Nucleus accumbens (tissue), 56 donors: ENCODE measurements at places on chromosomes 11 and 22.

DNA sequence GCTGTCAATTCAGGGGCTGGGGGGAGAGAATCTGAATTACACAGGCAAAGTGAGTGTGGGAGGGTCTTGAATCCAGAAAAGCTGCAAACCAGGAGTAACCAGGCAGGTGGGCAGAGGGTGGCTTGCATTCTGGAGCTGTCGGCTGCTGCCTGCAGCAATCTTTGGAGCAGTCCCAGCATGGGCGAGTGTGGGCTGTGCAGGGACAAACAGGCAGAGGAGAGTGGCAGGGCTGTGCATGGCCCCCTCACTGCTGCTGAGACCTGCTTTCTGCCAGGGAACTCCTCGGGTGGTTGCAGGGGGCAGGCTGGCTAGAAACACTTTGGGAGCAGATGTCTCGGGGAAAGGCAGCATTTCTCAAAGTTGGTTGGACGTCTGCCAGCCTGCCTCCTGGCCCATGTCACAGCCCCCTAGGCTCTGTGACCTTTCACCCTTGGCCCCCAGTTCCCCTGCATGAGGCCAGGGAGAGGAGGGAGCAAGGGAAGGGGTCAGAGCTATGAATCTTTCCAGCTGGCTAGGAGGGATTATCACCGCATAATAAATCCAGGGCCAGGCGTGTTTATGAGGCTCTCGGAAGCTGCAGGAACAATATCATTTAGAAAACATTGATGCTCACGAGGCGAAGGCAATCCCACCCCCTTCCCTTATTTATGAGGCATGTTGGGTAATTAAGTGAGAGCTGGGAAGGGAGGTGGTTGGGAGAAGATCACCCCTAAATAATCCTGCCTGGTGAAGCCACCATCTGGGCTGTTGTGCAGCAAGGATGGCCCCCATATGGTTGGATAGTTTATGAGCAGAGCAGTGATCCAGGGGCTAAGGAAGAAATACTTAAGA, 212.3 kb upstream of the NCAM1 start:
- DNase-seq: no peak

DNA sequence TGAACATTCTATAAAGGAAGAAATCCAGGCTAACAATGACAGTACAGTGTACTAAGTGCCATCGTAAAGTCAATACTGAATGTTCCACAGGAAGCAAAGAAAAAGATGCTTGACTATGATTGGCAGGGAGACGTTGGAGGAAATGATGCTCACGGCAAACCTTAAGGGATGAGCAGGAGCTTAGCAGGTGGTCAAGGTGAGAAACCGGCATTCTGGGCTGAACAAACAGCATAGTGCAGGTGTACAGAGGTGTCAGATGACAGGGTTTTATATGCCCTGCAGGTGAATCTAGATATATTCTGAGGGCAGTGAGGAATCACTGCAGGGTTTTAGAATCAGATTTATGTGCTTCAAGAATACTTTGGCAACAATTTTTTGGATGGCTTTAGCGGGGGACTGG, 85.3 kb upstream of the HEPHL1 start:
- no peak for DNase-seq

DNA sequence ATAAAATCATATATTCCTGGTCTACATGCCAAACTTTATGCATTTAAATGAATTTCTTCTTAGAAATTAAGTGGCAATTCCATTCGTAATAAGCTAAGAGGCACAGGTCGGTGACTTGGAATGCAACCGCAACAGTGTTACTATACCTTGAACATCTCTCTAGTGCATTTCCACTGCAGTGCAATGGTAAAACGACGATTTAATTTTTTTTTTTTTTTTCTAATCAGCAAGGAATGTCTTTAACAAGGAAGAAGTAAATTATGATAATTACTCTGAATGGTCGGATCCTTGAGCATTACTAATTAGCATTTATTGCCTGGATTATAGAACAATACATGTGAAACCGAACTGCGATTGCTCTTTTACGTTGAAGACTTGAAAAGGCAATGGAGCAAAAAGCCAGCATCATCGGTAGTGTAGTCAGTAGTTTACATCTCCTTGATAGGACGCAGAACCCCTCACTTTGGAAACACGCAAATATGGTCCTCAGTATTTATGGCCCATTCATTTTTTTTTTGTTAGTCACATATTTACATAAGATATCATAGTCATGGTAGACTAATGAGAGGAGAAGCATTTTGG, 20.2 kb downstream of the BLID start:
- no peak for DNase-seq

GRCh38 chr11:27698872-27699241, 1.4 kb downstream of the BDNF start:
- peak; percentile 39 for DNase-seq

DNA sequence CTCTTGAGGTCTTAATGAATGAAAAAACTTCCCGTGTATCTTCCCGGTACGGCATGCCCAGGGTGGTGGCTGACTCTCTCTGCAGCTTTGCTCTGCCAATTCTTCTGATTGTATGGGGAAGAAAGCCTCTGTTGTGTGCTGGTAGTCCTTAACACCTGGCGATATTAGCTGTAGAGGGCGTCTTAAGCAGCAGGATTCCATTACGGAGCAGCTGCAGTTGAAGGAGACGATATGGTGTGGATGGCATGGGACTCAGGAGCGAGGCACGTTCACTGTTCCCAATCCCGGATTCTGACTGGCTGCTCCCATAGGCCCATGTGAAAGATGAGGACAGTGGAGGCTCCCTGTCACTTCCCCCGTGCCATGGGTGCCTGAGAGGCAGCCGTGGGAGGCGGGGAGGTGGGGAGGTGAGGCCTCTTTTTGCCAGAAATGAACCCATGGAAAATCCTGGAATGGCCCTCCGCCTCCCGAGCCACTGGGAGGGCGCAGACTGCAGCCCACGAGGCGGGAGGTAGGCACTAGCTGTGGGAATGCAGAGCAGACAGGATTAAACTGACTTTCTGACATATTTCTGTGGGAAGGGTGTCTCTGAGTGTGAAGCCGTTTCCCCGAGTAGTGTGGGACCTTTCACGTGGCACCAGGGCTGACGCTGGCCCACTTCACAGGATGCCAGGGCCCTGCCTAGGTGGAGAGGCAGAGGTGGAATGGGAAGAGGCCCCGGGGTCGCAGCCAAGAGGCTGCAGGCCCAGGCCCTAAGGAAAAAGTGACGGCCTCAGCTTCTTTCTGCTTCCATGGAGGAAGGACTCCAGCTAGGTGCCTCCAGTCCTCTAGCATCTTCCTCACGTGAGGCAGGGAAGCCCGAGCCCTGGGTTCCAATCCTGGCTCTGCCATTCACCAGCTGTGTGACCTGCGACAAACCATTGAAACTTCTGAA, 121.4 kb upstream of the CD82 start:
- no peak for DNase-seq

GRCh38 chr11:110198031-110198729, 98.2 kb downstream of the RDX start:
- DNase-seq: no peak

- peak; percentile 75 for DNase-seq
Observed at GRCh38 chr11:134398079-134398444, 14.0 kb downstream of the B3GAT1 start.

GRCh38 chr11:69666752-69667536, 8.2 kb downstream of the LTO1 start:
- no peak for DNase-seq

DNA sequence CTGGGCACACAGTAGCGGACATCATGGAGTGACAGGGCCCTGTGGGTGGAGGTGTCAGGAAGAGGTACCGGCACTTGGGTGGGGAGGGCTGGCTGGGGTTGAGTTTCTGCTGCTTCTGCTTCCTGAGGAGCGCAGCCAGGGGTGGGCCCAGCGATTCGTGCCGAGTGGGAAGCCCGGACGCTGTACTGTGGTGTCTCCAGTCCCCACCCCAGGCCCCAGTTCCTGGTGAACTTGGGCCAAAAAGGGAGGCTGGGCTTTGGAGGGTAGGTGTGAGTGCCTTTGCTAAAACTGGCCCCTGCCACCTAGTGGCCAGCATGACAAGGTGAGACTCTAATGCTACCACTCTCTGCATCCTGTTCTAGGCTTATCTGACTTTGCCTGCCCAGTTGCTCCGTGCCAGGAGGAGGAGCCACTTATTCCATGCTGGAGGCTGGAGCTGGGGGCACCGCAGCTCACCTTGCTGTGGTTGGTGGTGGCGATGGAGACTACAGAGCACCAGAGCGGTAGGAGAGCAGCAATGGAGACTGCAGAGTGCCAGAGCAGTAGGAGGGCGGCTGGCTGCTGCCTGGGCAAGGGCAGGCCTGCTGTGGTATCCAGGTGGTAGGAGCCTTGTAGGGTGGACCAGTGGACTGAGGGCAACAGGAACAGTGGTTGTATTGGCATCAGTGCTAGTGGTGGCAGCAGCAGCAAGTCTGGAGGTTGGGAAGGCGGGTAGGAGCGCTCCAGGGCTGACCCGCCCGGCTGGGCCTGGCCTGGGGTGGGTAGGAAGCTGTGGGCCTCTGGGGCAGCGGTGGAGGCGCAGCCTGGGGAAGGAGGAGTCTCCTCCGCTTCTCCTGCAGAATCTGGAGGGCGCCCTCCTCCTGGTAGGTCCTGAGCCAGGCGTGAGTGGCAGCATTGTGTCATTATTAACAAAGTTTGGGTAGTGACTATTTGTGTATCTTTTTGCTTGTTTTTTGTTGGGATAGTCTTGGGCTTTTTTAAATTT, 2.2 kb upstream of the RFPL2 start:
- no peak for DNase-seq

DNA sequence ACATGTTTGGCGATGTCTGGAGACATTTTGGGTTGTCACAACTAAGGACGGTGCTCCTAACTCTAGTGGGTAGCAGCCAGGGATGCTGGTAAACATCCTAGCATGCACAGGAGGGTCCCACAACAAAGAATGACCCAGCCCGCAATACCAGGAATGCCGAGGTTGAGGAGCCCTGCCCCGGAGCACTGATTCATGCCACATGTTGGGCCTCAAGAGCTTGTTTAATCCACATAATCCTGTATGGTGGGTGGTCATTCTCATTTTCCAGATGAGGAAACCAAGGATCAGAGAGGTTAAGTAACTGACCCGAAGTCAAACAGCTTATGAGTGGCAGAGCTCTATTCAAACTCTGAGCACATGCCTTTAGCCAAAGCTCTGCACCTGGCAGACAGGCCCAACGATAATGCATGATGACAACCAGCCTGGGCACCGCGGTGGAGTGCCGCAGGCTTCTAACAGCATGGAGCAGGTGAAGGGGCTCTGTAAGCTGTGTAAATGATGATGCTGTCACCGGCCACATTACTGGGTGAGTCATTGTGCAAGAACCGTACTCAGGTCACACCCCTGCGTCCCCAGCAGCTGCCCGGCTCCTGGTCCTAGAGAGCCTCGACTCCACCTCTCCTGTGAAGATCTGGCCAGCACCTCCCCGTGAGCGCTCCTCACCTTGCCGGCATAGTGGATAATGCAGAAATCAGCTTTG, 58.6 kb downstream of the APOL1 start:
- DNase-seq: no peak

- DNase-seq: no peak
Observed at GRCh38 chr11:112831969-112832766, 129.1 kb upstream of the NCAM1 start.

DNA sequence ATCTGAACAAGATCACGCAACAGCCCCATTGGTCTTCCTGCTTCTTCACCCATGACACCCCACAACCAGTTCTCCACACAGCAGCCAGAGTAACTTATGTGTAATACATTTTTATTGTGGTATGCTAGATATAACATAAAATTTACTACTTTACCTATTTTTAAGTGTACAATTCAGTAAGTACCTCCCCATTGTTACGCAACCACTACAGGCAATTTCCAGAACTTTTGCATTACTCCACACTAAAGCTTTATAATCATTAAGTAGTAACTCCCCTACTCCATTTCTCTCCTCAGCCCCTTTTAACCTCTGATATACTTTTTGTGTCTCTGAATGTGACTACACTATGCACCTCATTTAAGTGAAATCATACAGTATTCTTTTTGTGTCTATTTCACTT, 575.4 kb upstream of the CADM1 start:
- DNase-seq: no peak

DNA sequence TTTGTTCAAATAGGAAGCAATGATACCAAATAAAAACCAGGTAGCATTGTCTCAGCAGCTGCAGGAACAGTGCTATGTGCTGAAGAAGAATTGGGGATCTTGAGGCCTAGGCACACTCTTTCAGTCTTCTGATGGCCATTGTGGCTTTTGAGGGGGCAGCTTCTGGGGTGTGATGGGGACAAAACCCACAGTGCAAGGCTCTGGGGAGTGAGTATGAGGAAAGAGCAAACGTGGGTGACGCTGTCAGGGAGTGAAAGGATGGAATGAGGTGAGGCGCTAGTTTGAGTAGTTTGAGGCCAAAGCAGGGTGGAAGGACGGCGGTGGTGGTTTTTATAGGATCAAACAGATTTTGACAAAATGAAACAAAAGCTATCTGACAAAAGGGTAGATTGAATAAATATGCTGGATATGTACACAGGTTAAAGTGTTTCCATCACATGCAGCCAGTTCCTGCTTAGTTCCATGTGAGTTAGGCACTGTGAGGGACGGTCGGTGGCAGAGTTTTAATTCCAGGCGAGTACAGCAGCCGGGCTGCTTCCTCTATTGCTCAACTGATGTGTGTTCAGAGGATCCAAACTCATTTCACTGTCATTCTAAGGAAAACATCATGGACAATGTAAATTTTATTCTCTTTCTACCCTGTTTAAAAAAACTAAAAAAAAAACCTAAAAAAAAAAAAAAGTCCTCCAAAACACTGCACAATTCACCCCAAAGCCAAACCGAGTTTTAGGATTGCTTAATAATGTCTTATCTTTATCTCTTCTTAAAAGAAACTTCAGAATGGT, 18.9 kb downstream of the ADAMTS15 start:
- no peak for DNase-seq

DNA sequence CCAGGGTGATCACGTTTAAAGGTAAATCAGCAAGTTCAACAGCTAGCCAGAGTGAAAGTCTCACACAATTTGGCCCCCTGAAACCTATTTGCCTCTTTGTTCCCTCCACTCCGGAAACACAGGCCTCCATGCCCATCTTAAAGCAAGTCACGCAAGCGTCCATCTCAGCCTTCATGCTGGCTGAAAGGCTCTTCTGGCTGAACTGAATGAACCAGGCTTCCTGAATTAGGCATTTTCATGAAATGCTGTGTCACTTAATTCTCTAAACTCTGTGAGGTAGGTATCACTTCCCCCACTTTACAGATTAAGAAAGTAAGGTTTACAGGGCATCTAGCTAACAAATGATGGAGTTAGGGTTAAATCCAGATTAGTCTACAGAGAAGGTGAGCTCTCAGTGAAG, 1.4 kb downstream of the SLC25A17 start:
- no peak for DNase-seq

- no peak for DNase-seq
Observed at GRCh38 chr22:30439836-30440235, 14.3 kb downstream of the MTFP1 start.

DNA sequence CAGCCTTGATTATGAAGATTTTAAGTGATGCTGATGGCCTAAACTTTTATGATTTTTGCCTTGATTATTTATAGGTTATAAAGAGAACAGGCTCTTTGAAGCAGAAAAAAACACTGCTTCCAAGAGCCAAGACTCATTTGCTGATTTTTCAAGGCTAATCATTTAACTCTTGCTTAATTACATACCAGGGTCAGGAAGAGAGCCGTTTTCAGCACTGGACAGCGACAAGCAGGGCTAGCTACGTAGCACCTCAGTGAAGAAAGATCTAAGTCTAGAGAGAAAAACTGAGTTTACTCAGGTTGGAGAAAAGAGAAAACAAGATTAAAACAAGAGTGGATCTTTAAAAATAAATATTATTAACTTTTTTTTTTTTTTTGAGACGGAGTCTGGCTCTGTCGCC, 615.4 kb upstream of the B3GAT1 start:
- DNase-seq: no peak
